HCT116 (cell line): ENCODE measurements at places on chromosomes 12 and 14.

- no peak for DNase-seq
These were observed 312.9 kb downstream of the MED13L start for GRCh38 chr12:115964626-115965025.

DNA sequence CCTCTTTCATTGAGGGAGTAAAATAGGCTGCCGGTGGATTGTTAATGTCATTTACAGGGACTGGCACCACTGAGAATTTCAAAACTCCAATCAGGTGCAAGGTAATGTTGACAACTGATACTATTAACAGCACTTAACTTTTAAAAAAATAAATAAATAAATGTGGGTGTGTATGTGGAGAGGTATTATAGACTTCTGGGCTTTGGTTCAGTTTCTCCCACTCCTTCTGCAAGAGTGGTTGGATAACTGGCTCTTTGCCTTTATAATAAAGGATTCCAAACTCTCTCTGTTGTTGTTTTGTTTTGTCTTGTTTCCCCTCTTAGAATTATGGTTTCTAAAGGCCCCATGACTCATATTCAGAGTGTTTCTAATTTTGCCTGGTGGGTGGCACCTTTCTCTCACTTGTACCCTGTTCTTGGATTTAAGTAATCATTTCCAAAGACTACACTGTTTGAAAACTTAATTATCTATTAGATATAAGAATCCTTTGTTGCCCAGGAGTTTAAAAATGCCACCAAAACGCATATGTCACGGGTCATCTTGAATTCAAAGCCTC is 151.6 kb upstream of the ARID2 start:
- DNase-seq = no peak

- DNase-seq = no peak
These were observed 124.2 kb downstream of the SRGAP1 start for GRCh38 chr12:63968673-63969072.

DNA sequence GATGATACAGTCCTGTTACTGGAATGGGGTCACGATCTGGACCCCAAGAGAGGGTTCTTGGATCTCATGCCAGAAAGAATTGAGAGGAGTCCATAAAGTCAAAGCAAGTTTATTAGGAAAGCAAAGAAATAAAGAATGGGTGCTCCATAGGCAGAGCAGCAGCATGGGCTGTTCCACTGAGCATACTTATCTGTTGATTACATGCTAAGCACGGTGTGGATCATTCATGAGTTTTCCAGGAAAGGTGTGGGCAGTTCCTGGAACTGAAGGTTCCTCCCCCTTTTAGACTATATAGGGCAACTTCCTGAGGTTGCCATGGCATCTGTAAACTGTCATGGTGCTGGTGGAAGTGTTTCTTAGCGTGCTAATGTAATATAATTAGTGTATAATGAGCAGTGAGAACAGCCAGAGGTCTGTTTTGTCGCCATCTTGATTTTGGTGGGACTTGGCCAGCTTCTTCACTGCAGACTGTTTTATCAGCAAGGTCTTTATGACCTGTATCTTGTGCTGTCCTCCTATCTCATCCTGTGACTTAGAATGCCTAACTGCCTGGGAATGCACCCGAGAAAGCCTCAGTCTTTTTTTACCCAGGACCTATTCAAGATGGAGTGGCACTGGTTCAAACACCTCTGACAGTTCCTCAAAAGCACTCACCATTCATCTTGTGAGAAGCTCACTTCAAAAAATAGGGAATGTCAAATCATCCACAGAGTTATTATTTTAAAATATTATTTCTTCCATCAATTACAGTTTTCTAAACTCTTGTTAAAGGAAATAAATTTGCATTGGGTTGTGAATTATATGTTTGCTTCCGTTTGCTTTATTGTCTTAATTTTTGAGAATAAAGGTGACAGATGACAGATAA is 1358.8 kb upstream of the TMEM132C start:
- DNase-seq = no peak

GRCh38 chr14:31341280-31341679 is 79.1 kb downstream of the HEATR5A start:
- no peak for DNase-seq

GRCh38 chr12:4855121-4855924 is 54.4 kb upstream of the KCNA1 start:
- peak; percentile 69 for DNase-seq

DNA sequence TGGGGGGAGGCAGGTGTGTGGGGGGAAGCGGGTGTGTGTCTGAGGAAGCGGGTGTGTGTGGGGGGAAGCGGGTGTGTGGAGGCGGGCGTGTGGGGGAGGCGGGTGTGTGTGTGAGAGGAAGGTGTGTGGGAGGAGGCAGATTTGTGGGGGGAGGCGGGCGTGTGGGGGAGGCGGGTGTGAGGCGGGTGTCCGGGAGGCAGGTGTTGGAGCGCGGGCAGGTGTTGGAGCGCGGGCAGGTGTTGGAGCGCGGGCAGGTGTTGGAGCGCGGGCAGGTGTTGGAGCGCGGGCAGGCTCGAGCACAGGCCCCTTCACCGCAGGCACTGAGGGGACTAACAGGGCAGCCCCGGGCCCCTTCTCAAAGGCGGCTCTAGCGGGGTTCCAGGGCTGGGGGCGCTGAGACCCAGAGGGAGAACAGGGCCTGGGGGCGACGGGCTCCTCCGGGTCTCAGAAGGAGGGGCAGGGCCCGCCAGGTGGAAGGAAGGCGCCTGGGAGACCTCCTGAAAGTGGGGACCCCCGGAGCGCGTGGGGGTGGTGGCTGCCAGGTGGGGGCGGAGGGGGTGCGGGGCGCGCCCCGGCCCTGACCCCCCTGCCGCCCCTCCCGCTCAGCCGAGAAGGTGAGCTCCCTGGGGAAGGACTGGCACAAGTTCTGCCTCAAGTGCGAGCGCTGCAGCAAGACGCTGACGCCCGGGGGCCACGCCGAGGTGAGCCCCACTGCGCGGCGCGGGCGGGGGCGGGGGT is 3.2 kb downstream of the CRIP2 start:
- no peak for DNase-seq

- no peak for DNase-seq
These were observed 45.6 kb upstream of the MIS18BP1 start for GRCh38 chr14:45298423-45299117.

DNA sequence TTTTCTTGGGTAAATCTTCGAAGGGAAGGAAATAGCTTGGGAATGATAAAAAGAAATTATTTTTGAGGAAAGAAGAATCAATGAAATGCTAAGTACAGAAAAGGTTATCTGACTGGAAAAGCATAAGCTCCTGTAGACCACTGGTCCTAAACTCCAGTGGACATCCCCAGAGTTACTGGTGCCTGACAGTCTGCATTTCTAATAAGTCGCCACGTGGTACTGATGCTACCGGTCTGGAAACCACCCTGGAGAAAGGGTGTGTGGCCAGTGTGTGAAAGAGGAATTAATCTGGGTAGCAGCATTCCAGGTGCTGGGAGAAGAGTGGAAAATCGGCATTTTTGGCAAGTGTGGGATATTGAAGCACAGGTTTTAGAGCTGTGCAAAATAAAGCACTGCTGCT is 73.3 kb downstream of the FBXW8 start:
- no peak for DNase-seq

DNA sequence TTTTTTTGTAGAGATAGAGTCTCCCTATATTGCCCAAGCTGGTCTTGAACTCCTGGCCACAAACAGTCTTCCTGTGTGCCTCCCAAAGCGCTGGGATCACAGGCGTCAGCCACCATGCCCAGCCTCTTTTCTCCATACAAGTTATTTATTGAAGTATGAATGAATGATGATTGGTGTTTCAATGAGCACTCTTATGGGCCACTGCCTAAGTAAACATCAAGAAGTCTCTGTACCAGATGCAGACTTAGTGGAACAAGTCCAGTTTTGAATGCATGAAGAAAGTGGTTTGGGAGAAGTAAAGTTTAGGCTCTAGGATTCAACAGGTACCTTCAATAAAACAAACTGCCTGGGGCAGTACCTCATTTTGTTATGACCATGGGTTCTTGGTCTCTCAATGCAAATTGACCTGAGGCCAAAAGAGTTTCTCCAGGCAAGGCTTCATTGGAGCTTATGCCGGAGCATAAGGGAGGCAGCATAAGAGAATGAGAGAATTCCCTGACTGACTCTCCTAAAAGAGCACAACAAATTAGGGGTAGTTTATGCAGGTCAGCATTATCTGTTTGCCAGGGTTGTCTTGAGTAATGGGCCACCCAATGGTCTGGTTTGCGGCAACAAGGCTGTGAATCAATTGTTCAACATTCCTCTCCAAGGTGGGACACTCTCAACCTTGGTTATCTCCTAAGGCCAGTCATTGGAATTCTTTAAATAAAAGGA is 1.1 kb upstream of the GMFB start:
- DNase-seq = no peak

GRCh38 chr14:26741711-26742212 is 143.9 kb upstream of the NOVA1 start:
- no peak for DNase-seq

GRCh38 chr14:105261781-105262180 is 13.4 kb downstream of the BTBD6 start:
- no peak for DNase-seq

- DNase-seq = no peak
These were observed 240.5 kb downstream of the PPFIA2 start for GRCh38 chr12:81518638-81519037.

DNA sequence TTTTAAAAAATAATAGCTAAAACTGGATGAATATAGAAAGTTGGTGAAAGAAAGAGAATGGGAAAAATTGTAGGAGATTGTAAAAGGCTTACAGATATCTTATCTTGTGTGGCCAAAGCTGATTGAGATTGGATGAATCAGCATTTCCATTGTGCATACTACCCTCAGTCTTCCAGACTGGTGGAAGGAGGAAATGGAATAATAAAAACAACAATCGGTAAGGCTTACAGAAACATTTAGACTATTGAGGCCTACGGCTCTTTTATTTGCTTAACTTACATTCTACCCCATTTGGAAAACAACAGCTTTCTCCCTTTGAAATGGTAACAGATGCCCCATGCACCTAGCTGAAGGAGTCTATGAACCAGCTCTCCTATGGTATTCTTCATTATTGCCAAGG is 129.8 kb downstream of the PTPRB start:
- no peak for DNase-seq

DNA sequence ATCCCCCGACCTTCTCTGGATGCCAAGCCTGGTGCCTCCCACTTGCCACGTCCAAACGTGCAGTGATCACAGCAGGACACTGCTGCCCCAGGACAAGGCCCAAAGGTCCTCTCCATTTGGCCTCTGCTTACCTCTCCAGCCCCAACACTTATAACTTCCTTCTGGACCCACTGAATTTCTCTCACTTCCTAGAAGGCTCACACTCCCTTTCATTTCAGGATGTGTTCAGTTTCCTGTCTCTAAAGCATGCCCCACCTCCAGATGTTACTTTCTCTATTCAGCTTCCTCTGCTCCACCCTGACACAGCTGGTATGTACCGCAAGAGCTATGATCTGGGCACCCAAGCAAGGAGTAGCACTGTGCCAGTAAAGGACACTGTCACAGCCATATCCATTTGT is 33.0 kb downstream of the CDKL1 start:
- DNase-seq = no peak

DNA sequence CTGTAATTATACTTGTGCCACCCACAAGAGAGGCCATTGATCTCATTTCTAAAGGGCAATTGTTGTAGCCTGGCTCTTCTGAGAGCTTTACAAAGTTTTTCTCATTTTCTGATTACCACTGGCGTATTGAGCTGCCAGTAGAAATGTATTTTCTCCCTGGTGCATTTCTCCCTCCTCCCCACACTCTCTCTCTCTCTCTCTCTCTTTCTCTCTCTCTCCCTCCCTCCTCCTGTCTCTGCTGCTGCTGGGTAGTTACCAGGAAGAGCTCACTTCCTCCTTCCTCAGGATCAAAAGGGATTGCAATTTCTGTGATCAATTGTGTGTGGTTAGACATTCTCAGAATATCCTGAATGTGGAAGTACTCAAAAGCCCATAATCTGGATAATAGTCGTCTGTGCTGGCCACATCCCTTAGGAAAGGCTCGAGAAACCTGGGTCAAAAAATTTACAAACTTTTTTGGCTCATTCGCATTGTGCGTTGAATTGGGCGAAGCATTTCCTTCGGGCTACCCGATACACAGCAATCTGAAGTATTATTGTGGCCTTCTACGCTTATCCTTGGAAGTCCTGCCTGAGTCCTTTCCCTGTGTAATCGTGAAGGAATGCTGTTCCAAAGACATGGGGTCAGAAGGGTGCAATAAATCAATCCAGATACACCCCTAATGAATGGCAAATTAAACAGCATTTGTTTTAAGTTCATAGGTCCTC is 254.8 kb downstream of the MSRB3 start:
- DNase-seq = peak; percentile 95

GRCh38 chr14:64823305-64823861 is 56.3 kb downstream of the SPTB start:
- DNase-seq = peak; percentile 38

DNA sequence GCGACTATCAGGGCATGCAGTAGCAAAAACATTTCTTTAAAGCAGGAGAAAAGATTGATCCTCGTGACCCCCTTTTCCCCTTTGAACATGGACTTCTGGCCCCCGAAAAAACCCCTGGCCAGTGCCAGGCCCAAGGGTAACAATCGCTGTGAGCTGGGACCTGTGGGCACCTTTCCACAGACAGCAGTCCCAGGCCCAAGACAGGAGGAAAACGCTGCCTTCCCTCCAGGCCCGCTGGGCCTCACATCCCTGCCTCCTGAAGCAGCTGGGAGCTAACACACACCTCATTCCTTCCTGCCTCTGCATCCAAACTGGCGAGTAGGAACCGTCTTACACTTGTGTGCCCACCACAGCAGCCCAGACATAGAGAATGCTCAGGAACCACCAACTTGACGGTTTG is 1.2 kb downstream of the VWF start:
- no peak for DNase-seq

DNA sequence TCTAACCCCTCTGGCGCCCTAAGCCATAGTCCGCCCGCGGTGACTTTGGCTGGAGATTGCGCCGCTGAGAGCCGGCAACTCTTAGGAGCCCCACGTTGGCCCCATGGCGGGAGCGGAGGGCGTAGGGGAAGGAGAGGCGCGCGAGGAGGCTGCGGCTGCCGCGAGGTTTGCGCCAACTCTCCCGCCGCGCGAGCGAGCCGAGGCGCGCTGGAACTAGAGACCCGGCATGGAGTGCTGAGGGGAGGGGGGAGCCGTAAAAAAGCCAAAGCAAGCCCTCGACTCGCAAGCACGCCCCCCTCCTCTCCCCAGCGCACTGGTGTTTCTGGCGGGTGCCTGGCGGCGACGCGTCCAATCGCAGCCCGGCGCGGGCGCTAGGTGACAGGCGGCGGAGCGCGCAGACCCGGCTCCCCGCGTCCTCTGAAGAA is at the start of gene SYT10:
SYT10 (minus strand) TSS at position 233 of the 425 bp plus-strand sequence. CDS start 297 bp downstream, outside the sequence.
- no peak for DNase-seq

DNA sequence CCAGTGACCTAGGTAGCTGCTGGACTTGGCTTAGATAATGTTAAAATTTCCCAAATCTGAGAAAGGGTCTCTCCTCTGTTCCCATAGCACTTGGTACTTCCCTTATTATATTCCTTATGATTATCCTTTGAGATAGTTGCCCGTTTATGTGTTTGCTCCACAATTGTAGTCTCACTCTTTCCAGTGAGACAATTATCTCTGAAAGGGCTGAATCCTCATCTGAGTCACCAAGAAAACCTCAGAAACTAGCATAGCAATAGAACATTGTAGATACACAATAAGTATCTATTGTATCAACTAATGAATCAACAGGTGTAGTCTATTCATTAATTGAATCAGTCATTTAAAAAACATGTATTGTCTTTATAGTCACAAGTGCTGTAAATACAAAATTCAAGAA is 119.1 kb upstream of the FAR2 start:
- no peak for DNase-seq

GRCh38 chr12:4108803-4109345 is 164.7 kb upstream of the CCND2 start:
- DNase-seq = no peak
